Aorta (tissue), 5 donors: ENCODE measurements at places on chromosomes 2 and 18. TPM values are rescaled to one million over a fixed set of nuclear protein-coding genes. Genes with fewer than 3 reads are reported as not detected.

DNA sequence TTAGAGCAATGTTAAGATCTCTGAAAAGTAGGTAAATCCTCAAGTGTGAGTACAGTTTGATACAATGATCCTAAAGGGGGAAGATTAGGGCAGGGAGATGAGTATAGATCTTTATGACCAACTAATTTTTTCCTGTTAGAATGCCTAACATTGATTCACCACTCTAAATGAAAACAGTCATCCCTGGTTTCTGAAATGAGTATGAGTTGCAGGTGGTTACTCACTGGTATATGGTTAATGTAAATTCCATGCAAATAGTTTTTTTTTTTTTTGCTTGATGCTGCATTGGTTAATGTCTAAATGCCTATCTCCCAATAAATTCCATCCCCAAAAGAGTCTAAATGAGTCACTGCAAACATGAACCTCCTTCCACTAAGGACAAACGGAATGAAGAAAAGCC is 55.0 kb upstream of the SERPINB2 start:
- no peaks in the 10 kb centered on the region for H3K27me3 ChIP-seq
- H3K4me3 ChIP-seq = no peak overlapping the region
- H3K27ac ChIP-seq = no peak overlapping the region

DNA sequence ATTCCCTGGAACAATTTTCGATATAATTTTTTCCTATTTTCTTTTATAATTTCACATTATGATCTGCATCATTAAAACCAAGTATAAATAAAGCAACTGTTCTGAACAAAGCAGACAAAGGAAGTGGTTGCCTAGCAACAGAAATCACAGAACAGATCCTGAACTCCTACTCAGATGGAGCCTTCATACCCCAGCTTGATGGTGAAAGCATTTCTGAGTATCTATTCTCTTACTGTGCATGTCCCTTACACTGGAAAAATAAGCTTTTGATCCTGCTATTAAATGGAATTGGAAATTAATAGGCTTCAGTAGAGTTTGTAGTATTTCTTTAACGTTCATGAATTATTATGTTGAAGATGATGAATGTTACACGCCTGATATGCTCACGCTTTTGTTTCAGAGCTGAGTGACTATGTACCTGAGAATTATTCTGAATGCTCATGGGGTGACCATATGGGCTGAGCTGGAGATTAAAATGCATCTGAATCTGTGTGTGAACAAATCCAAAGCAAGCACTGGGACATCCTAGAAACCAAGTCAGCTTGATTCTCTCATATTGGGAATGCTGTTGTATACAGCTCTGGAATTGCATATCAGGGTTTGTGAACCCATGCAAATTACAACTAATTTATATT is 254.0 kb downstream of the KCNJ3 start:
- H3K36me3 ChIP-seq = no peaks in the 10 kb centered on the region
- no peaks in the 10 kb centered on the region for H3K4me1 ChIP-seq
- no peaks in the 10 kb centered on the region for H3K27me3 ChIP-seq
- DNase-seq = no peak
- H3K27ac ChIP-seq = no peak overlapping the region

GRCh38 chr2:120391911-120392665 is 46.2 kb downstream of the INHBB start:
- no peak overlapping the region for H3K4me3 ChIP-seq
- H3K4me1 ChIP-seq = no peaks in the 10 kb centered on the region
- H3K27me3 ChIP-seq = no peaks in the 10 kb centered on the region
- H3K27ac ChIP-seq = no peak overlapping the region

DNA sequence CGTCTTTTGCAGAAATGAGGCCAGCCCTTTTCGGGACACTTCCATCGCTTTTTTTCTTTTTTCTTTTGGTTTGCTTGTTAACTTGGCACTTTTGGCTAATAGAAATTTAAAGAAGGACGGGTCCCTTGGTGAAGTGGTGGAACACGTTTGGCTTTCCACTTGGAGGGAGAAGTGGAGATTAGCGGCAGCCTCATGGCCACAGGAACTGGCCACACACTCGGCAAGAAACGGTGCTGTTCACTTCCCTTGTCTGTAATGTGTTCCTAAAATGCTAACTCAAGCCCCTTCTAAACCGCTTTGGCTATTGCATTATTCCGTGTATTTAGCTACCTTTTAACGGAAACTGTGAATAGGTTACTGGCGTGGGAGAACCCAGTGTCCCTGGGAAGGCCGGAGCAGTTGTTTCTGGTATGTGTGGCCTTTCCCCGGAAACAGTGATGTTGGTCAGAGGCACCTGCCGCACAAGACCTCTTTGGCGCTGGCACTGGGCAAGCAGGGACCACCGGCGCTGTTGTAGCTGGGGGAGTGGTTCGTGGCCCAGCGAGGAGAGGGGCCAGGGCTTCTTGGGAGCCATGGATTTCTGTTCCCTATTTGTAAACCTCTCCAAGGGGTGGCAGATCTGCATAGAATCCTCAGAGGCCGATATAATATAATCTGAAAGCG is 981 bp downstream of the RAMP1 start:
- no peaks in the 10 kb centered on the region for H3K36me3 ChIP-seq
- no peak for DNase-seq
- no peaks in the 10 kb centered on the region for H3K27me3 ChIP-seq
- peak overlapping the region; percentile 91 for H3K27ac ChIP-seq

GRCh38 chr2:159849160-159849813 is 51.3 kb upstream of the CD302 start:
- no peaks in the 10 kb centered on the region for H3K36me3 ChIP-seq
- no peaks in the 10 kb centered on the region for H3K4me1 ChIP-seq
- no peak for DNase-seq
- no peak overlapping the region for H3K4me3 ChIP-seq

- H3K4me3 ChIP-seq = no peak overlapping the region
Observed at GRCh38 chr2:238771639-238772038, 76.2 kb upstream of the TWIST2 start.

DNA sequence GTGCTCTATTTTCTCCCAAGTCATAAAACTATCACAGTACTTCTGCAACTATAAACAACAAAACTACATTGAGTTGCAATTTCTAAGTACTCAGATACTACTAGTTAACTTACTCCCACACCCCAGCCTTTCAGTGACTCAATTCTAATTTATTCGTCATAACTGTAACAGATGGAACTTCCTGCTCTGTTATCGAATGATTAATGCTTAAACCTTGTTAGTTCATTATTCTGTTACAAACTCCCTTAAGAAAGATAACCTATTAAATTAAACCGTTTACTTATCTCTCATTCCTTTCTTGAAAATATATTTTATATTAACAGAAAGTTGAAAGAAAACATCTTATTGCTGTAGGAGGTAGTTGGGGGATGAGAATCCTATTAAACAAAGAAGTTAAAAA is 17.0 kb downstream of the TNFAIP6 start:
- DNase-seq = no peak
- H3K27me3 ChIP-seq = no peaks in the 10 kb centered on the region
- H3K4me1 ChIP-seq = no peaks in the 10 kb centered on the region

- H3K4me3 ChIP-seq = no peak overlapping the region
- DNase-seq = no peak
- H3K36me3 ChIP-seq = no peaks in the 10 kb centered on the region
Observed at GRCh38 chr18:43559507-43559906, 282.2 kb upstream of the SYT4 start.

DNA sequence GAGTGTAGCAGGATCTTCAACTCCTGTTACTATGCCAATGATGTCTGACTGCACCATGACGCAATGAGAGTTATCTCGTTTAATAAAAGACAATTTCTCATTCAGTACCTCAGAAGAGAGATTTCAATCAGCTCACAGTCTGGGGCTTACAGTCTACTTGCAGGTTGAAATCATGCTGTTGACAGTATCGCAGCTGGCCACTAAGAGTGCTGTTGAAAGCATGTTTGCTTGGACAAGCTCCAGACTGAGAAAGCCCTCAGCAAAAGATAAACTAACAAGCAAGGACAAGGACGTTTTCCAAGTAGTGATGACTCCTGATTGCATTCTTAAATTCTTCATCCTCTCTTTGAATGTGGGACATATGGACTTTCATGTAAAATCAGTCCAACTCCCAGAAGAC is 145.2 kb upstream of the SYT4 start:
- H3K27me3 ChIP-seq = no peaks in the 10 kb centered on the region
- no peaks in the 10 kb centered on the region for H3K36me3 ChIP-seq
- no peak overlapping the region for H3K27ac ChIP-seq
- no peaks in the 10 kb centered on the region for H3K4me1 ChIP-seq
- DNase-seq = no peak

Gene AQP4
- 0.30 TPM for total RNA-seq

Gene DNAJC5G
- not detected for total RNA-seq

Gene MOGAT1
- total RNA-seq = not detected
